D721Med (cell line): ENCODE measurements at places on chromosomes 12 and 14.

DNA sequence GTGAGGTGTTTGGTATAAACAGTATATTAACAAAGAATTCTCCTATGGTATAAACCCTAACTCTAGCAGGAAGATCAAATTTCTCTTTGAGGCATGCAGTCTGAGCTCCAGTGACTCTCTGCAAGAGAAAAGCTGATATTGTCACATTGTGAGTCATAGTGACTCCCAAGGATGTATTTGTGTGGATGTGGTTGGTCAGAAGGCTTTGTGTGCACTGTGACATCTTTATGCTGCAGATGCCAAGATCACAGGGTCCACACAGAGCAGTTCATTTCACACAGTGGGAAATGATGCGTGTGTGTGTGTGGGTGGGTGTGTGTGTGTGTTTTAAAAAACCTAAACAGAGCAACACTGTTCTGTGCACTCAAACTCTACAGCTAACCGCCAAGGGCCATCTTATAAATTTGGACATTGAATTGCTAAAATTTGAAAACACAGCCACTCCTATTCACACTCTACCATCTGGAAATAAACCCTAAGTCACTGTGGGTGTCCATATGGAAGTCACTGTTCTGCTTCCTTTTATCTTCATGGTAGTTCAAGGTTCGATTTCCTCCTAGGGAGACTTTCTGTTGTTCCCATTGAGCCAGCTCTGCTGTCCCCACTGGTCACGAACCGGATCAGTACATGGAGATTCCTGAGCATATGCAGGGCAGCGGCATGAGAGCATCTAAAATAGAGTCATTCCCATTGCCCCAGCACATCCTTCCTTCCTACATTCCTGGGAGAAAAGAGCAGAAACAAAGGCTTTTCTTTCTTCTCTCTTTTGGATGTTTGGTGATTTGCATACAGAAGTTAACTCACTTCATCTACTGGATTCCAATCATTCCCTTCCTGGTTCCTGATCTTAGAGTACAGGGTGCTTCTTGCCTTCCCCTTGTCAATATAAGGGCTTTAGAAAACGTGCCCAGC lies 727.6 kb downstream of the DIO2 start:
- DNase-seq: no peak

DNA sequence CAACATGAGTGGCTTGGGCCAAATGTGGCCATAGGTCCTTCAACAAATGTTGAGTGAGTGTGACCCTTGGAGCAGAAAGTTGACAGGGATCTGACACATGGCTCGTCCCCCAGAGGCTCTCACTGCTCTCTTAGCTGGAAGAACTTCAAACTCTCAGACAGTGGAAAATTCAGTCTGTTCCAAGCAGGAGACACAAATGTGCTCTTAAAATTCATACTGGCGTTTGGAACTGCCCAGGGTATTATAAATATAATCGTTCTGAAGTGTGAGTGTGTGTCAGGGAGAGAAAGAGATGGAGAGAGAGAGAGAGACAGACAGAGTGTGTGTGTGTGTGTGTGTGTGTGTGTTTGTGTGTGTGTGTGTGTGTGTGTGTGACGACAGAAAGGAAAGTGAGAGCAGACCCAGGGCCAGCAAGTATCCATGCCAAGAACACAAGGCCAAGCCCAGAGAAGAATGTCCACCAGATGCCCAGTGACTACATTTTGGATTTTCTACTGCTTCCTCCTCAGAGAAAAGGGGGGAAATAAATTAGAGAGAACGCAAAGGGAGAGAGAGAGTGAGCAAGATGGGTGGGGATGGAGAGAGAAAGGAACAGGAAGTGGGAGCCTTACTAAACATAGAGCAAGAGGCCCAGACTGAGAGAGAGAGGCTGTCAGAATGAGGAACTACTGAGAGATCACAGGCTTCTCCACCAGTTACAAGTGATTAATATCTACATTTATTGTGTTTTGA lies 193.6 kb upstream of the NUDT4 start:
- DNase-seq: no peak

DNA sequence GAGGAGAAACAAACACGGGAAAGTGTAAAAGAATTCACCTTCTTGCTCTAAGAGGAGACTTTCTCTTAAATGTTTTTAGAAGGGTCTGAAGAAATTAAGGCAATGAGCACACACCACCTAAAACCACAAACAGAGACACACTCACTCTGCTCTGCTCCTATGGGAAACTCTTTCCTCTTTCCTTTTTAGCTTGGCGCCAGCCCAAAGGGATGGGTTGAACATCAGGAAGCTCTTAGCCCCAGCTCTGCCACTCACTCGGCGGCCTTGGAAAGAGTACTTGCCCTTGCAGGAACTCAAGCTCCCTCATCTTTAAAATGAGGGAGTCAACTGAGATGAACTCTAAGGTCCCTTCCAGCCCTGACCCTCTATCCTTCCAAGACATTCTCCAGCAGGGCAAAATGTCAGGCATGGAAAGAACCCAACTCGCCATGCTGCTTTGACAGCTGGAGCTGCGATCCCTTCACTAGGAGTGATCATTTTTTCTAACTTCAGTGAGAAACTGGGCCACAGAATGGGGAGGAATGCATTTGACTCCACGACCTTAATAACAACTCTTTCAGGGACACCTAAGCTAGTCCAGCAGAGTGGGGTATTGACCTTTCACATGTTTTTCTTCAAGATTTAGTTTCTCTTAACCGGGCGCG lies 980 bp upstream of the RNASE8 start:
- DNase-seq: no peak

GRCh38 chr12:100058482-100059029 lies 73.8 kb upstream of the ANKS1B start:
- no peak for DNase-seq

DNA sequence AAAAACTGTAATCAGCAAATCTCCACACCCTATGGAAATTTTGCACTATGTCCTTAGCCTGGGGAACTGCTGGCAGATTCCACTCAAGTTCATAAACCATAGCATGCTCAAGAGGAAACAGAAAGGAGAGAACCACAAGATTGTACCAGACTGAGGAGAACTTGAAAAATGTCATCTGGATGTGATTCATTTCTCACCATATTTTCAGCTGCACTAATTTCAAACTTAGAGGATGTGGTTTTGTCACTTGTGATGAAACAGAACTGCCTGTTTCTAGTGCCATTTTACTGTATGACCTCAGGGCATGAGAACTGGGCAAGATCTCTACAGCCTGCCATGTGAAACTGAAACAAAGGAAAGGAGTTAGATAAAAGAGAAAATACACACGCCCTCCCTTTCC lies 1493.1 kb upstream of the FLRT2 start:
- no peak for DNase-seq

- no peak for DNase-seq
Measured at GRCh38 chr14:82345184-82345583, 811.5 kb upstream of the SEL1L start.

GRCh38 chr12:10701131-10701681 lies 21.9 kb downstream of the YBX3 start:
- no peak for DNase-seq

DNA sequence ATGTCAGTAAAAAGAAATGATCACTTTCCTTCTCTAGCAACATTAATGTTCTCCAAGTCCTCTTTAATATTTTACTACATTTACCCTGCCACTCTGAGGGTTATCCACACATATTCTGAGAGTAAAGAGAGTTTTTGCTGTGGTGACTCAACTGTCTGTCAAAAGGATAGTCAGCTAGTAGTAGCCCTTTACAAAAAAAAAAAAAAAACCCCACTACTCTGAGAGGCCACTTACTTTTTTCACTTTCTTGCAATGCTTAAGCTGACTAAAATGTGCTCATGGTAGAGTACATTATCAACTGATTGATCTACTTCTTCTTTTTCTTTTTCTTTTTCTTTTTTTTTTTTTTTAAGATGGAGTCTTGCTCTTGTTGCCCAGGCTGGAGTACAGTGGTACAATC lies 27.6 kb upstream of the PPM1A start:
- no peak for DNase-seq

DNA sequence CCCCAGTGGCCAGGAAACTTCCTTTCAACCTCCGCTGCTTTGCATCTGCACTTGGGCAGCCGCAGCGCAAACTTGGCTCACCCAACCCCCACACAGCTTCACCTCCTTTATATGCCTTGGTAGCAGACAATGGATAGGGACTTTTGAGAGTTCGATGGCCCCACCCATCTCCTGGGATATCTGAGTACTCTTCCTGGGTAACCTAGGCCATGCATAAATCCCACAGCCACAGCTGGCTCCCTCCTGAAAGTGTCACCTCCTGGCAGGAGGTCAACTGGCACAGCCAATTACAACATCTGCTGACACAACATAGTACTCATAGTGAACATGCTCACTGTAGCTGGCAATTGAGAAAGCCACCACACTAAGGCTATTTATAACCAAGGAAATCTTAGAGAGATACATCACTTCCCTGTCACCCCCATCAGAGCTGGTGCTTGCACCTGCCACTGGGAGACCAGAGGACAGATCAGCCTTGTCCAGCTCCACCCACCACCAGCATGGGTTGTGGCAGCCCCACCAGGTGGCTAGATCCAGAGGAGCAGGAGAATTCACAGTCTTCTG lies 410.0 kb downstream of the SYT1 start:
- no peak for DNase-seq

DNA sequence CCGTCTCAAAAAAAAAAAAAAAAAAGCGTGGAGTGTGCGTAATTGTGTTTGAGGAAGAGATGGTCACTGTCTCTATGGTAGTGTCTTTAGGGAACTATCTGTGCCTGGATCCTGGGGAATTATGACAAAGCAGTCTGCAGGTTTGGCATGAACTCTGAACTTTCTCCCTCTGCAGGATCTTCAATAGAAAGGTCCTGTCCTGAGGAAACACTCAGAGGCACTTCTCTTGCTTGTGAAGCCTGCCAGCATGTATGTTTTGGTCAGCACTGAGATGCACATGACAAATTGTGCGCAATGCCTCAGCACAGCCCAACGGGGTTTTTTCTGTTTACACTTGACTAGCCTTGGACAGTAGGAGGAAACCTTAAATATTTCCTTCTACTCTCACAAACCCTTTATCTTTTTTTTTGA lies 46.6 kb downstream of the ATF7 start:
- DNase-seq: no peak

DNA sequence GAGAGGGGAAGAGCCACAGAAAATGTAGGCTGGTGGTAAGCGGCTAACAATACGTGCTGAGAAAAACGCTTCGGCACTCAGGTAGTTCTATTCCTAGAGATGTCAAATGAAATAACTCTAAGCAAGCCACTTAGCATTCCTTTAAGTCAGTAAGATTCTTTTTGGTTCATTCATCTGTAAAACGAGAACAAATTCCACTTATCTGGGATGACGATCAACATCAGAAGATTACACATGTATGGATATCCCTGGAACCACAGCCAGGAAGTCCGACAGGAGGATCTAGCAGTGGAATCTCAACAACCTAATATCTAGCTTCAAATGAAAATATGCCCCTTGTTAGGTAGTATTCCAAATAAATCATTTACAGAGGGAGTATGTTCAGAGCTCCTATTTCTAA lies 74.6 kb upstream of the CDKN3 start:
- DNase-seq: no peak

- DNase-seq: no peak
Measured at GRCh38 chr12:127722611-127723010, 544.4 kb upstream of the TMEM132C start.

DNA sequence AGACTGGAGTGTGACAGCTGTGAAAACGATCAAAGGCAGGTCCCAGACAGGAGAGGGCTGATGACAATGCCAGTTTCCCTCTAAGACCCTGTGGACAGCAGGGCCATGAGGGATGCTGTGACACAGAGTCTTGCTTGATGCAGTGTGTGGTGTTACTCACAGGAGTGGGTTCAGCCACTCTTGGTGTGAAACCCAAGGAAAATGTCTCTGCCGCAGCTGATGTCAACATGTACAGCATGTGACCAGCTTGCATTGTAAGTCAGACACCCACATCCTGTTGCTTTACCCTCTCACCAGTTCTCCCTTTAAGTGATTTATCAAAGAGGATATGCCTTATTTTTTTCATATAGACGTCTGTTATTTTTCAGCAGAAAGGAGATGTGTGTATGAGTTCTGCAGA lies 268.6 kb downstream of the BTG1 start:
- no peak for DNase-seq

DNA sequence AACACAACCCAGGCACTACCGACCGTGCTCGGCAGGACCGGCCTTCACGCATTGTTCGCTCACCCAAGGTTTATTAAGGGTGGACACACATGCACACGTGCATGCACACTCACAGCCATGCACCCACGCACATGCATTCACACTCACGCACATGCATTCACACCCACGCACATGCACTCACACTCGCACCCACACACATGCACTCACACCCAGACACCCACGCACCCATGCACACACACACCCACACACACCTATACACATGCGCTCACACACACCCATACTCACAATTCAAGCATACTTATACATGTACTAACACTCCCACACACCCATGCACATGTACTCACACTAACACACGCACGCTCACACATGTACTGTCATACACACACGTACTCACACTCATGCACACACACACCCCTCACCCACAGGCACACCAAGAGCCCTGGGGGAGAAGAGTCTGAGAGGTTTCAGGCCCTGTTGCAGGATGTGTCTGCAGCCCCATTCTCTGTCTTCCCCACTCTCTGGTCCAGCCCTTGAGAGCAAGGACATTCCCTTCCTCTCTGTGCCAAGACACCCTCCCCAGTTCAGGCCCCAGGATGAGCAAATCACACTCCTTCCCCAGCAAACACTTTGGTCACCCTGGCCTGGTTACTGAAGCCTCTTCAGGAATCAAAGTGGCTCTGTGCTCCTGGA lies 49.4 kb upstream of the BCL11B start:
- DNase-seq: no peak

GRCh38 chr14:68713782-68714181 lies 79.1 kb downstream of the ZFP36L1 start:
- DNase-seq: no peak

- DNase-seq: no peak
Measured at GRCh38 chr12:106863189-106863588, 88.7 kb downstream of the RIC8B start.

GRCh38 chr12:47305464-47305863 lies 225.7 kb upstream of the AMIGO2 start:
- no peak for DNase-seq

GRCh38 chr12:82554529-82554928 lies 132.2 kb upstream of the TMTC2 start:
- DNase-seq: no peak

GRCh38 chr12:541676-542324 lies 82.1 kb downstream of the B4GALNT3 start:
- DNase-seq: no peak

DNA sequence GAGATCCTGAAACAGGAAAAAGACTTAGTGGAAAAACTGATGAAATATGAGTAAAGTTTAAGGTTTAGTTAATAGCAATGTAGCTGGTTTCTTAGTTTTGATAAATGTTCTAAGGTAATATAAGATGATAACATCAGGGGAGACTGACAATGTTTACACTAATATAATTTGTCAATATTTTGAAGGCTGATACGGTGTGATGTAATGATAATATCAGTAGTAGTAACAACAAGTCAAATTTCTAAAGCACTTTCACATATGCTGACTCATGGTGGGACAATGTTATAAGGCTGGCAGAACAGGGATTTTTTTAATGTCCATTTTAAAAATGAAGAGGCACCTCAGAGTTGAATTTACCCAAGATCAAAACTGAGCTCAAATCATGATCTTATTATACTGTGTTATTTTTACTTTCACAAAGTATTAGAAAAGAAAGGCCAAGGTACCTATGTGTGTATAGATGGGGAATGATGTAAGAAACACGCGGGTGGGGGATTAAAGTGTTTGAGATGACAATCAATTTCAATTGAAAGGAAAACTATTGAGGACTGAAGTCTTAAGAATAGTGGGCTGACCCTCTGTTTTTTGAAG lies 2.4 kb upstream of the FLRT2 start:
- no peak for DNase-seq

- no peak for DNase-seq
Measured at GRCh38 chr14:29037411-29037810, 270.8 kb downstream of the FOXG1 start.

- no peak for DNase-seq
Measured at GRCh38 chr14:64684091-64684490, 20.1 kb upstream of the PLEKHG3 start.
